ENCODE measurements at places on chromosomes 4 and X.

GRCh38 chr4:123102897-123103471 is 180.6 kb upstream of the NUDT6 start:
- DNase-seq, result no peak

DNA sequence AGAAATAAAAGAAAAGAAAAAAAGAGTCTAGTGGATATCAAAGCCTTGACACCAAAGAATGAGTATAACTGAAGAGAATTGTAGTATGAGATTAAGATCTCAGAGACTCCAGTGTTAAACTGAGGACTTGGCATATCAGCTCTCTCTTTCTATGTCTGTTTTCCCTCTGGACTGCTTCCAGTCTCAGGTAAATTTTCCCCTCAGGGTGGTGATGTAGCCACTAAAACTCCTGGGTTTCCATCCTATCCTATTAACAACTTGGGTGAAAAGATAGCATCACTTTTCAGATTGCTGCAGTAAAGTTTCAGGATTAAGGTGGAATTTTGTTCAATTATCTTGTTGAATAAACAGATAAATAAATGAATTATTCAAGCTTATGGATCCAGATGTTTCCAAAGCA is 85.7 kb downstream of the ATP10D start:
- DNase-seq, result no peak

GRCh38 chr4:125200556-125200955 is 114.2 kb upstream of the FAT4 start:
- DNase-seq, result no peak

DNA sequence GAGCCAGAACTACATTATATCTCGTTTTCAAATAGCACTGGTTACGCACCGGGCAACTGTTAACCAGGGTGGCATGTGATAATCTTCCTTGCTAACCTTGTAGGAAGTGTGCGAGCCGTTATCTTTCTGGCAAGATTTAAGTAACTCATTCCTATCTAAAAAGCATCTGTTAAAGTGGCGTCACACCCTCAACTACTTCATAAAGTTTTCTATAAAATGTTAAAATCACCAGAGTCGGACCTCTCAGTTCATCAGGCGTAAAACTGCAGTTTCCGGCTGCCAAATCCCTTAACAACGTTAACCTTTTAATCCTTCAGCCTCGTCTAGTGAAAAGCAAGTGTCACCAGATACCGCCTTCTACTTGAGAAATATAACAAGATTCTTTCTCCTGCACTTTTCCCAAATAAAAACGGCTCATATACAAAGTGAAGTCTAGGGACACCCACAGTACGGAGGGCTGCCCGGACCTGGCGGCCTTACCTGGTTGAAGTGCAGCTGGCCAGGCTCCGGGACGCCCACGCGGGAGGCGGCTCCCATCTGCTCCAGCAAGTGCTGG is 1.2 kb downstream of the SLC39A8 start:
- no peak for DNase-seq
